ENCODE measurements at places on chromosomes 11 and 22.

DNA sequence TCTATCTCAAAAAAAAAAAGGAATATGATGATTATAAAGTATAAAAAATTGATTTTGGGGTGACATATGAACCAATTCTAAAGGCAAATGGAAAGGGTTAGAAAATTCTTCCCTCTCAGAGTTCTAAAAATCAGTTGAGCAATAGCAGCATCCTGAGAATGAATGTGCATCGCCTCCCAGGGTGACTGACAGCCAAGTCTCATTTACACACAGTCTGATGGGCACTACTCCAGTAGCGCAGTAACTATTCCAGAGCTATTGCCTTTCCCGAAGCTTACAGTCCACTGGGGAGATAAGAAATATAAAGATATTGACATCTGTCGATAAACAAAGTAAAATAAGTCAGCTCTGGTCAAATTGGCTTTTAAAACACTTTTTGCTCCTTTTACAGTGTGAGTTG is 32.3 kb upstream of the SORL1 start:
- DNase-seq, result no peak
- H3K36me3 ChIP-seq, result no peaks in the 10 kb centered on the region
- H3K4me1 ChIP-seq, result peaks cover 44% of the 10 kb centered on the region

DNA sequence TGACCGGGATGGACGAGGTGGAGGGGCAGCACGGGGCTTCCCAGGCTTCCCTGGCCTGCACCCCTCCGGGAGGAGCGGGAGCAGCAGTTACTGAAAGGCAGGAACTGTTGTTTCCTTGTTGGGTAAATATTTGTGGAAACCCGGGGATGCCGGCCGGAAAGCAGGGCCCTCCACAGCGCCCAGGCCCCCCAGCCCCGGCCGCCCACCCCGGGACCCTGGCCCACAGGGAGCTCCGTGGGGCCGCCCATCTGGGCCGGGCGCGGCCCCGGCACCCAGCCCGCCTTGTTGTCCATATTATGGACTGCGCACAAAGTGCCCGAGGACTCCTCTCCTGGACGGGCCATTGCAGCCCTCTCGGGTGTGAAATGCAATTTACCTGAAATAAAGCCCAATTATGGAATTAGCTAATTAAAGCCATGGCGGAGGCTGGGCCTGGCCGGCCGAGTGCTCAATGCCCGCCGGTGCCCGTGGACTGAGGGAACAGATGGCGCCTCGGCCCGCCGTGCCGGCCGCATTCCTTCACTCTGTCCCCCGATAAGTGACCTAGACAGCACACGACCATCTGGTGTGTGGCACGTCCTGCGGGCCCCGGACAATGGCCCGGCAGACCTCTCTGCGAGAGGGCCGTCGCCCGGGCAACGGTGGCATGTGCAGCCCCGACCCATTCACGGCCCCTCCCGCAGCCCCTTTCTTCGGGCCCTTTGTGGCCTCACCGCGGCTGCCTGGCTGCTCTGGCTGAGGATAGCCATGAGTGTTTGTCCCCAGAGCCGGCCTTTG is 35.4 kb downstream of the CDKN1C start:
- no peak overlapping the region for H3K27ac ChIP-seq
- H3K4me1 ChIP-seq, result no peaks in the 10 kb centered on the region
- DNase-seq, result no peak
- no peaks in the 10 kb centered on the region for H3K27me3 ChIP-seq

DNA sequence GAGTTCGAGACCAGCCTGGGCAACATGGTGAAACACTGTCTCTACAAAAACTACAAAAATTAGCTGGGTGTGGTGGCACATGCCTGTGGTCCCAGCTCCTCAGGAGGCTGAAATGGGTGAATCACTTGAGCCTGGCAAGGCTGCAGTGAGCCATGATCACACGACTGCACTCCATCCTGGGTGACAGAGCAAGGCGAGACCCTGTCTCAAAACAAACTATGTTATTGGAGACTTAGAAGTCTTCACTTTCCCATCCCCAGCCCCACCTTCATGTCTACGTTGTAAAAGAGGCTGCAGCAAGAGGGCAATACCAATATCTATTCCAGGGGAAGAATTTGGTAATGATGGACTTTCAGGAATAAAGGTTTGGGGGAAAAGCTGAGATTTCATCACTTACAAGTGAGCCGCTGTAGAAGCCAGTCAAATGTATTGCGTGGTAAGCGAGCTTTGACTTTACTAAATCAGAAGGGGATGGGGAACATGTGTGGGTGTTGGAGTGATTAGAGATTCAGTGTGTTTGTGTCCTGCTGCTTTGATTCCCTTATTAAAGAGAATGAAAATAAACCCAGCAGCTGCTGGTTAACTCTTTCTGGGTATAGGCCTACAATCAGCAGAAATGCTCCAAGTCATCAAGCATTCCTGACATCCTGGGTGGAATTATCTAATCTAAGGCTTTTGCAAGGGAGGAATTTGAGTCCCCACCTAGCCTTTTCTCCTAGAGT is 53.7 kb downstream of the UBASH3B start:
- H3K27ac ChIP-seq, result no peak overlapping the region
- H3K4me3 ChIP-seq, result no peak overlapping the region
- no peaks in the 10 kb centered on the region for H3K36me3 ChIP-seq
- DNase-seq, result no peak
- no peaks in the 10 kb centered on the region for H3K27me3 ChIP-seq

- no peak for DNase-seq
- no peak within 1 kb of the TSS for H3K27ac ChIP-seq
- no peaks in the 10 kb centered on the region for H3K4me1 ChIP-seq
- no peaks in the 10 kb centered on the region for H3K36me3 ChIP-seq
- H3K4me3 ChIP-seq, result no peak within 1 kb of the TSS
- H3K27me3 ChIP-seq, result no peaks in the 10 kb centered on the region
Measured at GRCh38 chr11:62269654-62270278, at the start of gene SCGB2A2. TSS of gene SCGB2A2 (plus strand) at chr11:62270158. CDS start at chr11:62270217, 59 bp downstream.

- no peak overlapping the region for H3K27ac ChIP-seq
- H3K27me3 ChIP-seq, result no peaks in the 10 kb centered on the region
- DNase-seq, result no peak
- peaks cover 5% of the 10 kb centered on the region for H3K4me1 ChIP-seq
- H3K4me3 ChIP-seq, result no peak overlapping the region
Measured at GRCh38 chr22:30575859-30576258, 1.4 kb upstream of the GAL3ST1 start.

Measured in effector memory CD4-positive, alpha-beta T cell (primary cell).